Muscle of back (tissue), 13 donors: ENCODE measurements at places on chromosomes 5 and 9. TPM values are rescaled to one million over a fixed set of nuclear protein-coding genes. Genes with fewer than 3 reads are reported as not detected.
A peak's percentile ranks its signal among the peaks of the same experiment; 100 is the strongest.

C7 gene
- 3.6 TPM for polyA plus RNA-seq

PGM5 gene
- polyA plus RNA-seq, result 42.9 TPM

TEK gene
- polyA plus RNA-seq, result 15.2 TPM

TAF11L10 gene
- not detected for polyA plus RNA-seq

ZNF454 gene
- 3.5 TPM for polyA plus RNA-seq

AGXT2 gene
- polyA plus RNA-seq, result not detected

PCDHB8 gene
- 2.4 TPM for polyA plus RNA-seq

ANKS6 gene
- 9.8 TPM for polyA plus RNA-seq

OGN gene
- polyA plus RNA-seq, result 426 TPM

DNA sequence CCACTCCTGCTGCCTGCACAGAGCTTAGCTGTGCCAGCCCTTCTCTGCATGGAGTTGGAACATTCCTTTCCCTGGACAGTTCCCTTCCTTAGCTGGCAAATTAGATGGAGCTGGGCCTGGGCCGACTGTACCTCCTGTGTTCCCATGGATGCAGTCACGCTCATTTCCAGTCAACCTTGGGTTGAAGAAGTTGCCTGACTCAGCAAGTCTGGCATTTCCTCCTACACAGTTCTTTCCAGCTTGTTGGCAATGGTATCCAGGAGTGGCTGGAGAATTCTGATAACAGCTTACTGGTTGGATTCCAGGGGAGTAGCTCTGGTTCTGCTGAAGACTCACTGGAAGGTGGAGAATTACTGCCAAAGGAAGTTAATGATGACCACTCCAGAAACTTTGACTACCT, 9.2 kb upstream of the TAF1L start:
- peak; percentile 67 for DNase-seq

GRCh38 chr5:80090884-80091166, 55.7 kb downstream of the THBS4 start:
- no peak for DNase-seq

DNA sequence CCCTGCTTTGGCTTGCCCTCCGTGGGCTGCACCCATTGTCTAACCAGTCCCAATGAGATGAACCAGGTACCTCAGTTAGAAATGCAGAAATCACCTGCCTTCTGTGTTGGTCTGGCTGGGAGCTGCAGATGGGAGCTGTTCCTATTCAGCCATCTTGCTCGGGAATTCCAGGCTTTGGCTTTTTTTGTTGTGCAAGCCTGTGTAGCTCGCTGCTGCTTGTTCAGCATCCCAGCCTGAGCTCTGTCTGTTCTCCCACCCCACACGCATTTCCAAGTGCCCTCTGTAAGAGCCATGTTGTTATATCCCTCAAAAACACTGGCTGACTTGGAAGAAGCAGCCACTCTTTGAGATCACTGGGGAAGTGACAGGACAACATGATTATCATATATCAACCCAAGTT, 101.6 kb upstream of the DPYSL3 start:
- DNase-seq, result no peak

- no peak for DNase-seq
Measured at GRCh38 chr9:18245911-18246310, 228.0 kb upstream of the ADAMTSL1 start.

- DNase-seq, result no peak
Measured at GRCh38 chr9:30977965-30978364, 1406.5 kb upstream of the ACO1 start.

DNA sequence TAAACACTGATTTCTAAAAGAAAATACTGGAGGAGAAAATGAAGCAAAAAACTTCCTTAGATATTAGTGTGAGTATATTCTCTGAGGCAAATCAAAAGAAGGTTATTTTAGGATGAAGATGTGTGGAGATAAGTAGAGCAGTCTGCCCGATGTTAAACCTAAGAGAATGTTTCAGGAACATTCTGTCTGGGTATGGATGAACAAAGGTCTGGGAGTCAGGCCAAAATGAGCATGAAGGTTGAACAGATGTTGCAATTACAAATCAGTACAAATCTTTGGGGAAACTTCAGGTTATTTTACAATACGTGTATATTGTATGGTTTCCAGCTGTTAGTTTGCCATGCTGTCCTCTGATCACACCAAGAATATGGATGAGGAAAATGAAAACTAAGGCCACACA, 14.4 kb upstream of the CEP78 start:
- no peak for DNase-seq

- no peak for DNase-seq
Measured at GRCh38 chr9:101737705-101738565, 512 bp downstream of the GRIN3A start.

- DNase-seq, result no peak
Measured at GRCh38 chr9:89793551-89793950, 188.7 kb downstream of the GADD45G start.

DNA sequence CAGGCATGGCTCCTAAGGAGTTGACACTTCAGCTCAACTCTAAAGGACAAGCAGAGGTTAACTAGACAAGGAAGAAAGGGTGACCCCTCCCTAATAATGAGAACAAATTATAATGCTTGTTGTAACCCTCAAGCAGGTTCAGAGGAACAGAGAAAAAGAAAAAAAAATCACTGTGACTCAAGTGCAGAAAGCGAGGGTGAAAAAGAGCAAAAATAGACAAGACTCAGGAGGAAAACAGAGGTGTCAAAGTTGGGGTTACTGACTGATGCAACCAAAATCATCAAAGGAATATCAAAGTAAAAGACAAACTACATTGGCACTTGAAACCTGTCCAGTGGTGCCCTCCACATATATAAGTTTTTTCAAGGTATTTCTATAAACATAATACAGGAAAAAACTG, 28.4 kb downstream of the FBXW11 start:
- no peak for DNase-seq

DNA sequence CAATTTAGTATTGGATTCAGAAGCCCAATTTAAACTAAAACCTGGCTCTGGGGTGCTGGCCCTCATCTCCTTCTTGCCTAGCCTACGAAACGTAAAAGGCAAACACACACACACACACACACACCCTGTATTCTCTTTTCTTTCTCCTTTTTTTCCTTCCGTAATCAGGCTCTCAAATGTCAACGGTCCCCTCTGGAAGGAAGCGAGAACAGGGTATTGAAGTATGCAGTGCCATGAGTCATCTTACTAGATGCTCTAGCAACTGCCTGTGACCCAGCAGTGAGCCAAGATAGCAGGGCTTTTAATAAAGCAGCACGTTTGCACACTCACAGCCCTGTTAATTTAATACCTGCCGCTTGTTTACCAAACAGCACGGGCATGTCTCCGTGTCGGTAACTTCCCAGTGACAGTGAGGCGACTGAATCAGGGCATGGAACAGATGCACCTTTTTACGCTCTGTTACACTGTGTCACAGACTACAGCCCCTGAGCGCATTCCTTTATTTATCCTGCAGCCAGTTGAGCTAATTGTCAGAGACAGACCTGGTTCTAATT, 243.8 kb downstream of the BNC2 start:
- peak; percentile 68 for DNase-seq

DNA sequence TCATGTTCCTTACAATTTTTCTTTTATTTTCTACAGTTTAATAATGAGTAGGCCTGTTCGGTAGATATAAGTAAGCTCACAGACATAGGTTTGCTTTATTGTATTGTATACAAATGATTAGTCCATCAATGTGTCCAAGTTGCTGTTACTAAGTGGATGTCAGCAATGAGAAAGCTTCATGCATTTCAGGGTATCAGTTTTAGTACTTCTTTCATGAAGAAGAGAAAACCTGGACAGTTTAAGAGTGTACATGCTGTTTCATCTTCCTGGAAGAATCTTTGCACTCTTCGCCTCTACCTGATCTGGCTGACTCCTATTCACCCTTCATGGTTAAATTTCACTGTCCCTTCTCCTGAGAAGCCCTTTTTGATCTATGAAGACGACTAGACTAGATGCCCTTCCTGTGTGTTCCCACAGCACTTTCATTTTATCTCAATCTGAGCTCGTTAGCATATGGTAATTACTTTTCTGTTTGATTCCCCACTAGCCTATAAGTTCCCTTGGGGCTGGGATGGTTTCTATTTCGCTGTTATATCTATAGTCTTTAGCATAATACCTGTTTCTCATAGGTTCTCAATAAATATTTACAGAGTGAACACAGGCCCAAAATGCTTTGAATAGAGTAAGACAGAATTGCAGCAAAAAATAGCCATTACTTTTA, 70.7 kb downstream of the CETN3 start:
- no peak for DNase-seq

DNA sequence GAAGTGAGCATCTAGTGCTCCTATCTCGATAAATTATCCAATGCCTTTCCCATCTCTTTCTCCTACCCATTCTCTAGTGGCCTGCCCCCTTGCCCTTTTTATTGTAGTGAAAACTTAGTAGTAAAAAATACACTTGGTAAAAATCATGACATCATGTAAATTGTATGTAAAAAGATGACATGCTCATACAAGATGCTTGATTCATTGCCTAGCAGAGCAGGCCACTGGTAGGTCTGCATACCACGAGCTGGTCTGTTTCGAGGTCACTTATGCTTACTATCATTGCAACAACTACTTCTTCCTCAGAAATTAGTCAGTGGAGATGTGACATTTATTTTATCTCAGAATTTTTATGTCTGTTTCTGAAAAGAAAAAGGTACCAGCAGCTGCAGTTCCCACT, 177.3 kb downstream of the C9orf152 start:
- no peak for DNase-seq

- DNase-seq, result peak; percentile 34
Measured at GRCh38 chr5:141338538-141339306, at the start of gene PCDHGA2. Gene PCDHGA2 (plus strand): TSS chr5:141338760.
